ENCODE measurements at places on chromosomes 5 and 9.

- DNase-seq: peak; percentile 86
Measured at GRCh38 chr5:125154301-125155110, 408.1 kb upstream of the ZNF608 start.

DNA sequence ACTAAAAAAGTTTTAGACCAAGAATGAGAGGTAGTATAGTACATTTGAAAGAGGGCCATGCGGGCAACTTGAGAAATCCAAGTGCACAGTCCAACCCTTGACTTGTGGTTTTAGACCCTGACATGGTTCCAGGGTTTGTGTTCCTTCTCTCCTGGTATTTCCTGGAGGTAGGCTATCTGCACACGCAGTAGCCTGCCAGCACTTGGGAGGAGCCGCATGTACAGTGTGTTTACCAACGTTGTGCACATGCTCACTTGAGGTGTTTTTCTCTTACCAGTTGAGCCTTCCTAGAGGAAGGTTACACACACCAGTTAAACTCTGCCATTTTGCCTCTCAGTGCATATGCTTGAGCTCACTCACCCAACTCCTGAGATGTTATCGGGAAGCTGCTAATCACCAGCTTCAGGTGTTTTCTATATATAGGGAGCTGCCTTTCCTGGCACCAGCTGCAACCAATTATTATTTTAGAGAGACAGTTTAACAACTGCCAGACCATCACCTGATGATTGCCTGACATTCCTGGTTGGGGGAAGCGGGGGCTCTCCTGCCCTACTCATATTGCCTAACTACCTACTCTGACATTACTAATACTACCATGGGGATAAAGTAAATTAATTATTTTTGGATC lies 593.4 kb upstream of the TUSC1 start:
- no peak for DNase-seq

GRCh38 chr5:33944543-33945132 lies 8.5 kb downstream of the RXFP3 start:
- DNase-seq: no peak

- peak; percentile 52 for DNase-seq
Measured at GRCh38 chr5:172683645-172684471, 42.8 kb downstream of the NEURL1B start.

- DNase-seq: no peak
Measured at GRCh38 chr5:74196233-74196632, 444.3 kb downstream of the ENC1 start.

GRCh38 chr9:107422189-107423185 lies 67.1 kb downstream of the KLF4 start:
- DNase-seq: peak; percentile 71

DNA sequence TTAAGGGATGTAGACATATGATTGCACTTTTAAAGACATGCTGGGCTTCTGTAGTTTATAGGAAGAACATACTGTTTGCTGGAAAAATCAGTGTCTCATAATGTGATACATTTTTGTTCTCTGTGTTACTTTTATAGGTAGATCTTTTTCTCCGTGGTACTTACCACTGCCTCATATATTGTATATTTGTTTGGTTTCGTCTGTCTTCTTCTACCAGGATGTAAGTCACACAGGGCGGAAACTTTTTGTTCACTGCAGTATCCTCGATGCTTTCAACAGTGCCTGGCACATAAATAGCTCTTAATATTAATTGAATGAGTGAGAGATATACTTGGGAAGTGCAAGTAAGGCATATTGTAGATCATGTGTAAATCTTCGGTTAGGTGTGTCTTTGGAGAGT lies 135.4 kb downstream of the GDNF start:
- no peak for DNase-seq

- DNase-seq: peak; percentile 80
Measured at GRCh38 chr5:60026161-60026560, 132.6 kb upstream of the PDE4D start.

DNA sequence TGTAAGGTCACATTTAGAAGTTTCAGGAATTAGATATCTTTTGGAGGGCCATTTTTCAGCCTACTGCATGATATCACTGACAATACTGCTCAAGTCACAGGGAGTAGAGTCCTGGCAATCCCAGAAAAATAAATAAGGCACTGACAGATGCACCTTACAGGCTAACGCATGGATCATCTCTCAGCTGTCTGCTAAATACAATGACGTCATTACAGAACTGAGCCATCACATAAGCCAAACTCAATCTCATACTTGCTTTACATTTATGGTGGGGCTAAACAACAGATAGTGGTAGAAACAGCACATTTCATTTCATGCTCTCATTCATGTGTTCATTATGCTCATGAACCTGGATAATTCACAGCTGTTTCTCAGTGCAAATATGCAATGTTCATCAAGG lies 243.7 kb downstream of the SEMA5A start:
- DNase-seq: peak; percentile 26
